ENCODE measurements at places on chromosomes 5 and 9.

DNA sequence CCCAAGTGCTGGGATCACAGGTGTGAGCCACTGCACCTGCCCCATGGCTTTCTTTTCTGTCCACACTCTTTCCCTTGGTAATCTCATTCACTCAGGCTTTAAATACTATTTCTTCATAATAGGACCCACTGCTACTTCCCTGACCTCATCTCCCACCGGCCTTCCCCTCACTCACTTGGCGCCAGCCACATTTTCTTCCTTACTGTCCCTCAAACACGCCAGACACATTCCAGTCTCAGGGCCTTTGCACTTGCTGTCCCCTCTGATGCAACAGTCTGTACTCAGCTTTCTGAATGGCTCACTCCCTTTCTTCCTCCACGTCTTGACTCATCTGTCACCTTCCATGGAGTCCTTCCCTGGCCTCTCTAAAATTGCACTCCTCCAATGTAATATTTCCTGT, 111.1 kb upstream of the MVB12B start:
- no peak for DNase-seq

DNA sequence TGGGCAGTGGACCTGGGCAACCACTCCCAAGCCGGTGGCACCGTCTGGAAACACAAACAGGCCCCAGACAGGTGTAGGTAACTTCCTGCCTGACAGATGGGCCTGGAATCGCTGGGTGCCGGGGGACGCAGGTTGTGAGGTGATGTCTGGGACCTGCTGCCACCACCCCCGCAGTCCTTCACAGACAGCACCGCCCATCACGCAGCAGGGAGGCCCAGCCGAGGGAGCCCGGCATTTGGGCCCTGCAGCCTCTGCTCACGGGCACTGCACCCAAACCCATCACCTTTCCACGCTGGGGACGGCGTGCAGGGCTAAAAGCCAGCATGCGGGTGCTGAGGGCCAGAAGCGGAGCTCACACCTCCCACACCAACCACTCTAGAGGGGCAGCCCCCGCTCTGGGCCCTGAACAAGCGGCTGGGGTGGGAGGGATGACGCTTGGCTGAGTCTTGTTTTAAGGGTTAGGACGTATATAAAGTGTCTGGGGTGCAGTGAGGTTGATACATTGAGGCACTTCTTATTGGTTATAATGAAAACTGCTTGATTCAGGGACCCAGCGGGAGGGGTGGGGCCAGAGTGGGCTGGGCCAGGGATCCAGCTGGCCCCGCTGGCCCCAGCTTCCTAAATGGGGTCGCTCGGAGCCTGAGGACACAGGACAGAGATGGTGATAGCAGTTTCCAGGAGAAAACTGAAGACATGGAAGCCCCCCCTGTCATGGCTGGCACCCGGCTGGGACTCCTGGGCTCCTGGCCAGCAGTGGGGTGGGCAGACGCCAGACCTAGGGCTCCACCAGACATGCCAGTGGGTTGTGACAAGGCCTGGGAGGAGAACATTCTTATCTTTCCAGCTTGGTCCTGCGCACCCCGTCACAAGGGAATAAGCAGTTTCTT, 11.3 kb downstream of the MYMK start:
- DNase-seq = no peak

GRCh38 chr9:22097707-22098106, 88.6 kb upstream of the CDKN2B start:
- peak; percentile 96 for DNase-seq

- DNase-seq = peak; percentile 35
These were observed 186.7 kb downstream of the DRD1 start for GRCh38 chr5:175257128-175257846.

DNA sequence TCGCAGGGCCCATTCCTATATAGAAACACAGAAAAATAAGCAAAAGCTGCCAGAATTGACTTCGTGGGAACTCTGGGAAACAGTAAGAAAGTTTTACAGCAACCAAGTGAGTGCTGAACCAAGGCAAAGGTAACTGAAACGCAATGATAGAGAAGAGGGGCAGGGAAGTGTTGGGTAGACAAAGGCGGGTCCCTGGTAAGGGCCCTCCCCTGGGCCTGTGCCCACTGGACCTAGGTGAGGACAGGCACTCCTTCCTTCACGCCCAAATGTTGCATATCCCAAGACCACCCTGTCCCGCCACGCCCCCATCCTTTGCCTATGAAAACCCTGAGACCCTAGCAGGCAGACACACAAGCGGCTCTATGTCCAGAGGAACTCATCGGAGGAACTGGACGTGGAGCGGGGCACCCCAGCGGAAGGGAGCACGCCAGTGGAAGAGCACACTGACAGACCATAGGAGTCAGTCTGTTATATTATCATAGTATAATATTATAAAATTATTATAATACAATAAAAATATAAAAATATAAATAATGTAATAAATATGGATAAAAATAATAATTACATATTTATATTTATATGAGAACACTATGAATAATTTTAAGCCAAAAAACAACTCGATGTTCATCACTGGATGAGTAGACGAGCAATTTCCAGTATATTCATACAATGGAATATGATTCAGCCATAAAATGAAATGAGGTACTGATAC, 27.9 kb downstream of the CDKN2A start:
- no peak for DNase-seq

DNA sequence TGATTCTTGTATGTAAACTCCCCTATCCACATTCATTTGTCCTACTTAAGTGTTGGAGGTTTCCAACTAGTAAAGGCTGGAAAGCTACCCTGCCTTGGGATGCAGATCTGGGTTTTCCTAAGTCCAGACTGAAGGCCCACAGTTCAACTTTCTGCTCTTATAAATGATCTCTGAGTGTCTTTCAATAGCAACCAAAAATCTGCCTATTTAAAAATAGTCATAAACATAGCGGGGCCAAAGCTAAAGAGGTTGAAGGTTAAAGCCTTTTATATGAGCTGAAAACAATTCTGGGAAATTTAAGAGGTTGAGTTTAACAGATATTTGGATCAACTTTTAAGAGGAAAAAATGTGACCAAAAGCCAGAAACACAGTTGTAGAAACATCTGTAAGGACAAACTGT, 87.2 kb downstream of the NTRK2 start:
- DNase-seq = no peak

- no peak for DNase-seq
These were observed 984.4 kb upstream of the DMAC1 start for GRCh38 chr9:8783941-8784340.

DNA sequence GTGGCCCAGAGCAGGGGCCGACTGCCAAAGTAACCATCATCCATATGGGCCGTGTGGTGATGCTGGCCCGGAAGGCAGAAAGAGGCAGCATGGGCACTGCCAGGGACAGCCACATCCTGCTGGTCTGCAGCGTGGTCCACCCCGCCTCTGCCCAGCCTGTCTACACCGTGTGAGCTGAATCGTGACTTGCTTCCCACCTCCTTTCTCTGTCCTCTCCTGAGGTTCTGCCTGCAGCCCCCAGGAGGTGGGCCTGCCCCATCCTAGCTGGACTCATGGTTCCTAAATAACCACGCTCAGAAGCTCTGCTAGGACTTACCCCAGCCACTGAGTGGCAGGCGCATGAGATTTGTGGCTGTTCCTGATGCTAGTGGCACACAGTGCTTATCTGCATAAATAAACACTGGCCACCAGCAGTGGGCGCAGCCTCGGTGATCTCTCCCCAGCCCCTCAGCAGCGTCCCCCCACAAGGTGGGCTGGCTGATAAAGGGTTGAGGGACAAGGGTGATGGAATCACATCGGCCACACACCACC, 22.6 kb upstream of the SUSD3 start:
- no peak for DNase-seq

GRCh38 chr9:3955305-3955687, 344.6 kb downstream of the GLIS3 start:
- peak; percentile 77 for DNase-seq

- peak; percentile 80 for DNase-seq
These were observed 81.1 kb upstream of the TNFAIP8 start for GRCh38 chr5:119274767-119275130.

DNA sequence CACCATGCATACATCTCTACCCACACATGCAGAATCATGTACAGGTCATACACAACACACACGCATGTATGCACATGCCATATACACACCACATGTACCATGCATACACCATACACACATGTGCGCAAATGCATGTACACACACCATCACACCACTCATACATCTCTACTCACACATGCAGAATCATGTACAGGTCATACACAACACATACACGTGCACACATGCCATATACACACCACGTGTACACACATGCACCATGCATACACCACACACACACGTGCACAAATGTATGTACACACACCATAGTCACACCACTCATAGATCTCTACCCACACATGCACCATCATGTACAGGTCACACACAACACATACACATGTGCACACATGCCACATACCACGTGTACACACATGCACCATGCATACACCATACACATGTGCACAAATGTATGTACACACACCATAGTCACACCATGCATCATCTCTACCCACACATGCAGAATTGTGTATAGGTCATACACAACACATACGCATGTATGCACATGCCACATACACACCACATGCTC, 14.0 kb downstream of the GRIN1 start:
- DNase-seq = no peak

DNA sequence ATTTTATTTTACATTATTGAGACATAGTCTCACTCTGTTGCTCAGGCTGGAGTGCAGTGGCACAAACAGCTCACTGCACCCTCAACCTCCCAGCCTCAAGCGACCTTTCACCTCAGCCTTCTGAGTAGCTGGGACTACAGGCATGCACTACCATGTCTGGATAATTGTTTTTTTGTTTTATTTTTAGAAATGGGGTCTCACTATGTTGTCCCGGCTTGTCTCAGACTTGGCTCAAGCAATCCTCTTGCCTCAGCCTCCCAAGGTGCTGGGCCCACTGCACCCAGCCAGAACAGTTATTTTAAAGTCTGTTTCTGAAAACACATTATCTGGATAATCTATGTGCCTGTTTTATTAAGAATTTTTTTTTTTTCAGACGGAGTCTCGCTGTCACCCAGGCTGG, 62.0 kb downstream of the TEX10 start:
- DNase-seq = no peak

DNA sequence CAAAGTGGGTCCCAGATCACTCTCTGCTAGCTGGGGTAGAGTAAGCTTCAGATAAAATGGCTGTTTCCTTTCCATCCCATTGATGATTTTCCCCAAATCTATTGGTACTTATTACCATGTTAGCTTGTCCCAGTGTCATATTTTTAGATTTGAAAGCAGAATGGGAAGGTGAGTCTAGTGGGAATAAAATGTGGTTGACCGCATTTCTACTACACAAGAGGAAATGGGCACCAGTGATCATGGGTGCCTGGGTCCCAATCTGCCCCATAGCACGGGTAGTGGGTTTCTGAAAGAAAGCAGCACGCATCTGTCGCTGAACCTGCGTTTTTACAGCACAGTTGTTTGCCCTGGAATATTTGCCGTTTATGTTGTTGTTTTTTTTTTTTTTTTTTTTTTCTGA, 20.1 kb downstream of the DAPK1 start:
- no peak for DNase-seq

GRCh38 chr5:95022967-95023695, 261.8 kb downstream of the MCTP1 start:
- no peak for DNase-seq

DNA sequence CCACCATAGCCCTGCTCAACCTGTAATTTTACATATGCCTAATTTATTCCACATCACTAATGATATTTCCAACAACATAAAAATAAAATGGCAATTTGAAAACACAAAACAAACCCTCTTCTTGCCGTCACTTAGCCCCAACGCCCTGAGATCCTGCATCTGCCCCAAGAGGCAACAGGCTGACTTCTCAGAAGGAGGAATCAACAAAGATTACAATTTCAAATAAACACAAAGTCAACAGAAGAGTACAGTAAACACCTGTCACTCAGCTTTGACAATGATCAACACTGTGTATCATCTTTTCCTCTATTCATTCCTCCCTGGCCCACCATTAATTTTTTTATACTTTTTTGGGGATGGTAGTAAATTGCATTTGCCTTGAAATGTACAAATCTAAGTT, 19.8 kb downstream of the EPB41L4B start:
- no peak for DNase-seq

DNA sequence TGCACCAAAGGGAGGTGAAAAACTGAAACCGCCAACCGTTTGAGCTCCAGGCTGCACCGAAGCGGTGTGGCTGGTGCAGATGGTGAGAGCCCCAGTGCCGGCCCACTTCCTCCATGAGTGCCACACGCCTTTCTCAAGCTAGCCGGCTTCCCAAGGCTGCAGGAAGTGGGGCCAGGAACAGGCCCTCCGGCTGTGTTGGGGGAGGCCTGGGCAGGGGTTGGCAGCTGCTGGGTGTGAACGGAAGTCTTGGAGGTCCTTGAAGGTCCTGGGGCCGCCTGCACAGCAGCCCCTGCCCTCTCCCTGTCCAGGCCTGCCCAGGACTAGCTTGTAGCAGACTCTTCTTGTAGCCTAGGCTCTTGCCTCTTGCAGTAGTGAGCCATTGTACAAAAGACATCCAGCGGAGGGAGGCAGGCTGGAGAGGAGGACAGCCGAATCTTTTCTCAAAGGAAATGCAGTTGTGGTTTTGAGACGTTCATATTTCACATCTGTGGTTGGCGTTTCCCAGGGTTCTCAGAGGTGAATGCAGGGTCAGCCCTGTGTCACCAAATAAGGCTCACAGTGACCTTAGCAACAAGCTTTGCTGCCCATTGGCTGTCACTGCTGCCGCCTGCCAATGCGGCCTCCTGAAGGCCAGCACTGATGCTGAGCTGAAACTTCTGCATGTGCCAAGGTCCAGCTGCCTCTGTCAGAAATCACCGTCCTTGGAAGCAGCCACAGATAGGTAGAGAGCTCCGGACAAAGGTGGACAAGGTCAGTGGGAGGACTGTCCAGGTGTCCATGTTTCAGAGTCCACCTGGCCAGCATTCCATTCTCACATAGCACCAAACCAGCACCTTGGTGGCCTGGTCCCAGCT, 23.9 kb downstream of the IRF1 start:
- peak; percentile 82 for DNase-seq

GRCh38 chr9:69073103-69073502, 37.6 kb downstream of the FXN start:
- DNase-seq = no peak

DNA sequence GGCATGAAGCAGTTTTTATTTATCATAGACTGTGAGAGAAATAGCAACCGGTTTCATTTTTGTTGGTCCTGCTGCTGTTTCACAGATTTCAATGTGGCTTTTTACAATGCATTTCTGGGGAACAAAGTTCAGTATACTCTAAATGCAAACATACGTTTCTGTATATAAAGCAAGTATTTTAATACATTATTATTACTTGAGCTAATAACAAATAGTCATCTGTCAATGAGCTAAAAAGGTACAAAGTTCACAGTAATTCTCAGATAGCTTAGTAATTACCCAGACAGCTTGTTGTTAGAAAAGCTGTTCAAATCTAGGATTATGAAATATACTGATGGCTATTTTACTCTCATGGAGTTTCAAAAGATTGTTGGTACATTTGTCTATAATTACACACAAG, 50.8 kb downstream of the PBX3 start:
- peak; percentile 20 for DNase-seq

GRCh38 chr9:15374825-15375224, 47.9 kb upstream of the SNAPC3 start:
- DNase-seq = no peak

DNA sequence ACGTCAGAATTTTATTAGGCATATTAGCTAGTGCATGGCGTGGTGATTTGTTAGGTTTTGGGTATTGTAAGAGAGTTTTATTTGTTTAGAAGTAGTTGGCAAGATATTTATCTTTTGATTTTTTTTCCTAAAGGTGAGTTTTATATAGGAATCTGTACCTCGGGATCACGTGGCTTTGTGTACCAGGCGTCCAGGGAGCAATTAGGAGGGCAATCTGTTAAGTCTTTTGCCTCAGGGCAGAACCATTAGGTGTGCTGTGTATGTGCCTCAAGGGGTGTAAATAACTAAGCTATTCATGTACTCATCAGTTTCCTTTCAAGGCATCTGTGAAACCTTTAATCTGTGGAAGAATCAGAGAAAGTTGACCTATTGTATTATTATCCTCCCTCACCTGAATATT, 39.4 kb downstream of the ZSWIM6 start:
- no peak for DNase-seq
